CD4-positive, alpha-beta memory T cell (primary cell): ENCODE measurements at places on chromosomes 2 and 18. TPM values are rescaled to one million over a fixed set of nuclear protein-coding genes. Genes with fewer than 3 reads are reported as not detected.

DNA sequence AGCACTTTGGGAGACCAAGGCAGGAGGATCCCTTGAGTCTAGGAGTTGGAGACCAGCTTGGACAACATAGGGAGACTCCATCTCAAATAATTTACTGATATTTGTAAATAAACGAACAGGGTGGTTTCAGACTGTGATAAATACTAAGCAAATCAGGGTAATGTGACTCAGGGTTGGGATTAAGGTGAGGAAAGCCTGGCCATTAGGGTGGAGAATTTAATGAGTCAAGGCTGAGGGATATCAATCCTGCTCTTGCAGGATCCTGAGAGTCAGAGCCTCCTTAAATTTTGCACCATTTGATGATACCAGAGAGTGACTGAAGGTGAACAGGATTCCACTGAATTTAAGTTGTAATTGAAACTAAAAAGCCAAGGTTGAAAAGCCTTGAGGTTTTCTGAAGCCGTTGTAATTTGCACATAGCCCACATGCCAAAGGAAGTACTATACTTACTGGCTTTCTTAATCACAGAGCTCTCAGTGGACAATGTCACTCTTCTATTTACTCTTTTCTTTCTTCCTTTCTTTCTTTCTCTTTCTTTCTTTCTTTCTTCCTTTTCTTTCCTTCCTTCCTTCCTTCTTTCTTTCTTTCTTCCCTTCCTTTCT, 28.6 kb upstream of the AP1S3 start:
- DNase-seq, result peak; percentile 9

- DNase-seq, result no peak
Observed at GRCh38 chr2:2022941-2023586, 278.7 kb upstream of the PXDN start.

The NLRC4 gene
- 0.11 TPM for total RNA-seq

- no peak for DNase-seq
Observed at GRCh38 chr2:12552092-12552491, 164.6 kb upstream of the TRIB2 start.

DNA sequence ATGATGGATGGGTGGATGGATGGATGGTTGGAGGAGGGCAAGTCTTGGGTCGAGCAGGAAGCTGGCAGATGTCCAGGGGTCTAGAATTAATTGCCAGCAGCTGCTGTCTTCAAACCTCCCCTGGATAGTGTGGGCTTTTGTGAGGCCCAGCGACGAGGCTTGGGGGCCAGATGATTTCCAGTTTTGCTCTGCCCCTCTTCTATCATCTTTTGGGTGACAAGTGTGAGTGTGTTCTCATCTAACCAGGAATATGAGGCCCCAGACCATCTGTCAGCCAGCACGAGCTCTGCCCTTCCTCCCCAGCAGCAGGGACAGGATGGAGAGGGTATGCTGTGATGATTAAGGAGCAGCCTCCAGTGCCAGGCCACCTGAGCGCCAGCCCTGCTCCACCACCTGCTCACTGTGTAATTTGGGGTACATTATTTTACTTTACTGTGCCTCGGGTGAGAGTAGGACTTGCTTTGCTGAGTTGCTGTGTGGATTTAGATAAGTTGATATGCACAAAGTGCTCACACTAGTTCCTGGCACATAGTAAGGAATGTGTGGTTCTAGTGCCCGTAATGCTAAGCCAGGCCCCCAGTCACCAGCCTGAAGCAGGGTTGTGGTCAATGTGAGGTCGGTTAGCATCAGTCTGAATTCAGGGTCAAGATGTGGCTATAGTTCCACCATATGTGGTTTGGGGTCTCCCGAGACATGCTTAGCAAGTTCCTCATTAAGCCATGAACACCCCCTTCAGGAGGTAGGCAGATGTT, 251.1 kb downstream of the CYP26B1 start:
- DNase-seq, result no peak

GRCh38 chr2:3203497-3204019, 174.1 kb downstream of the EIPR1 start:
- DNase-seq, result no peak
